AG08396 (cell line): ENCODE measurements at places on chromosomes 3 and 15.
A peak's percentile ranks its signal among the peaks of the same experiment; 100 is the strongest.

DNA sequence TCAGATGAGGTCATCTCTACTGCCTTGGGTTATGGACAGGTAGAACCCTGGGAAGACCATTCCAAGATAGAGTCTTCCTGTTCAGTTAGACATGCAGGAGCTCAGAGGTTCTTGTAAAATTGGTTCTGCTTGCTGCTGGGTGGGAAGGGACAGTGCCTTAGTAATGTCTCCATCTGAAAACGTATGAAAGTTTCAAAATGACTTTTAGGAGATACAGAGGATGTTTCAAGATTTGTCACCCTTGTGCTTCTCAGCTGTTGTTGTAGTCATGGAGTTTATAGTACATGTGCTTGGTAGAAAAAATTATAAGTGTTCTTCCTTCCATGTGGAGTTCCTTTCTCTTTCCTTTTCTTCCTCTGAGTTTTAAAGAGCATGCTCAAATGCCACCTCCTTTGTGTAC is 885.2 kb upstream of the CFAP20DC start:
- DNase-seq: no peak

- DNase-seq: no peak
Measured at GRCh38 chr15:27824841-27825422, 274.2 kb downstream of the OCA2 start.

DNA sequence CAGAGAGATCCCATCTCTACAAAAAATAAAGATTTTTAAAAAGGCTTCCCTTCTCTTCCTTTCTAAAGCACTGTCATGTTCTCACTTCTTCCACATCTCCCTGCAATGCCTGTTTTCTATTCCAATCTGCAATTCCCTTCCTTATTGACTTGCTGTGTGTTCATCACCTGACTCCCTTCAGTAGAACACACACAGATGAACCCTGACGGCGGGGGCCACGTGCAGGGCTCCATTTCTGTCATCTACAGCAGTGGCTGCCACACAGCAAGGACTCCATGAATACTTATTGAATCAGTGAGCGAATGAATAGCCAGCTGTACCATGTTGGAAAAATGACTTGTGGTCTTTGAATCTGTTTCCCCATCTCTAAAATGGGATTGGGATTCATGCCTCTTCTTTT is 26.1 kb downstream of the BHLHE40 start:
- no peak for DNase-seq

GRCh38 chr15:64897345-64897985 is 14.2 kb upstream of the ANKDD1A start:
- DNase-seq: peak; percentile 68

GRCh38 chr3:46406443-46406787 is 451 bp downstream of the CCR5AS start:
- DNase-seq: no peak

GRCh38 chr3:187318819-187319616 is 27.5 kb upstream of the MASP1 start:
- DNase-seq: peak; percentile 49

DNA sequence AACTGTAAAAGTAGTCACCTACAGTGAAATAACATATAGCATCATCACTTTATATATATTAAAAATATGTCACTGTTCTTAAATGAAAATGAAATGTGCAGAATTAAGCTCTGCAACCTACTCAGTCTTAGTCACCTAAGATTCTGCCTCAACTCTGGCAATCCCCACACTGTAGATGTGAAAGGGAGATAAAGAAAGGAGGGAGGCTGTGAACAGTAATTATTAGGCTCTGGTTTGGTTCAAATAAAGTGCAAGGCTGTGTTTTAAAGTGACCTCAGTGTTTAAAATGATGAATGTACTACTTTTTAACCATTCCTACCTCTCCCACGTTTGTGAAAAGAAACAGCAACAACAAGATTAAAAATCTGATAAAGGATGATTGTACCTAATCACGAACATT is 72.2 kb downstream of the ATP8B4 start:
- no peak for DNase-seq

DNA sequence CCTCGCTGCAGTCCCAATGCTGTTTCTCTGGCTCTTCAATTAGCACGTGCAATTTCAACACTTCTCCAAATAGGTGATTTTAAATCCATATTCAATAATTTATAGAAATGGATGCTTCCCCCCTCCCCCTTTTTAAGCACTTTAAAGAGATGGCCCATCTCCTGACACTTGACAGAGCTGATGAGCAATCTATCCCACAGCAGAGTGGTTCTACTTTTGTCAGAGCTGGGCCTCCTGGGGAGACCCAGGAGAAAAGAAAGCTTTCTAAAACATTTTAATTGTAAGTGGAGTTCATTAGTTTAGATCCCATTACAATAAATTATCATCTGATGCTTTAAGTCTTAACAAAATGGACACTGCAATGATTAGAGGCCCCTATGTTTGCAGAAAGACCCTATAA is 127.7 kb downstream of the SHQ1 start:
- DNase-seq: no peak

DNA sequence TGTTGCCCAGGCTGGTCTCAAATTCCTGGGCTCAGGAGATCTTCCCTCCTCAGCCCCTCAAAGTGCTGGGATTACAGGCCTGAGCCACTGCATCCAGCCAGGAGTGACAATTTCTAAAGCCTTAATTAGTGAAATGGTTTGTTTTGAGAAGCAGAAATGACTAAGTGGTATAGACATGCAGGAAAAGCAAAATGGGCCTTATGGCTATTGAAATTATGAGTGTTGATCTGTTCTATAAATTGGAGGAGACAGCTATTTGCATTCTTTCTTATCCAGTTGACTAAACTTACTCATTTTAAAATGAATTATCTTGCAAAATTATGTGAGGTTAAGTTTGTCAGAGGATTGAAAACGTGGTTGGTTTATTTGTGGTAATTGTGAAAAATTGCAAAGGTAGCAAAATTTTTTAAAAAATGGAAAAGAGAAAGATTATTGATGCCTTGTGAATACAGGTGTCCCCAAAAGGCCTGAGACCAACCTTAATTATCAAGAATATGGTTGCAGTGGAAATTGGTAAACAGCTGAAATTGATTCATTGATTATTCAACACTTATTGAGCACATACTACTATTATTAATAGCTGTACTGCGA is 7.9 kb downstream of the RAP2B start:
- DNase-seq: no peak

DNA sequence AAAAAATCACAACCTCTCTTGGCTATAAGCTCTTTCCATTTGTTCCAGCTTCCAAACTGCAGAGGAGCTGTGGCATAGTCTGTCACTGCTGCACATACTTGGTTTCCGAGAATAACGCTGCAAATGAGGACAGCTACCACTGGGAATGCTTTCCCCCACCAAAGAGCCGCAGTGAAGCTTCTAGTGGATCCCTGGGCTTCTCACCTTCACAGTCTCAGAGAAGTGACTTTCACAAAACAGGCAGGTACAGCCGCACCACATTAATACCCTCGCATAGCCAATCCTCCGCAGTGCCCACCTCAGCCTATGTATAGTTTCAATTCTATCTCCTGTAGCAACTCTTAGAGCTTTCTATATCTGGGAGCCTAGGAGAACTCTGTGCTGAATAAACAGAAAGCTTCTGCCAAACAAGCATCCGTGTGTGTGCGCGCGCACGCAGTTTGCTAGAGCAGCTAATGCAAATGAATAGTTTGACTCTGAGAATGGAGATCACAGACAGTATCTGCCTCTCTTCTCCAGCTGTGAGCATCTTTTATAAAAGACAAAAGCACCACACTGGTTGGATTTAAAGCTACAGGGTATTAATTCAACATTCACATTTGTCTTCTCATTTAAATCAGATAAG is 81.9 kb upstream of the PLXND1 start:
- peak; percentile 51 for DNase-seq

DNA sequence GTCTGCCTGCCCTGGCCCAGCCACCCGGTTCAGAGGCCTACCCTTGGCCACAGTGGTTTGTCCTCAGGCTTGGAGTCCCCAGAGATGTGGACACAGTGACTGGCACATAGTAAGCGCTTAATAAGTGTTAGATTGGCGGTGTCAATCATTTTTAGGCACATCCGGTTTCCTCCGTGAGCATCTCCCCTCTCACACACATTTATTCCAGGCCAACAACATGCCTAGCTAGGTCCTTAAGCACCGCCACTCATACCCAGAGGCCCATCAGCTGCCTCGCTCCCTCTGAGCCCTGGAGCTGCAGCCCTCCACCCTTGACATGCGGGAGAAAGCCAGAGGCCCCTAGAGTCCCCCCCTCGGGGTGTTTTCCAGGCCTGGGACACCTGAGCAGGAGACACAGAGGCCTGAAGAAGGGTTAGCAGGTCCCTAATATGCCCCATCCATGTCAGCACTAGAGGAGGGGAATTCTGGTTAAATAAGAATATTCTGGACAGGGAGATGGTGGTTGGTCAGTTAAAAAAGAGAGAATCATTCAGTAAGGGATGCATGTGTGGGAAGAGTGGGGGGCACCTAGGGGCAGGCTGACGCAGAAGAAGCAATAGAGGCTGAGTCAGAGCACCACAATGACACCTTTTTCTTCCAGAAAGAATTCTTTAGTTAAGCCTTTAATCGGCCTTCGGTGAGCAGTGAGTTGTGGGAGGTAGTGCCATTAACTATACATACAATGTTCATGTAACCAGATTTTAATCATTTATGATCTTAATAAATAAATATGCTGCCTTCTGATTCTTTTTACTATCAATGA is 22.3 kb downstream of the NR2F2 start:
- DNase-seq: no peak

GRCh38 chr3:59341459-59341858 is 291.6 kb upstream of the CFAP20DC start:
- DNase-seq: no peak

DNA sequence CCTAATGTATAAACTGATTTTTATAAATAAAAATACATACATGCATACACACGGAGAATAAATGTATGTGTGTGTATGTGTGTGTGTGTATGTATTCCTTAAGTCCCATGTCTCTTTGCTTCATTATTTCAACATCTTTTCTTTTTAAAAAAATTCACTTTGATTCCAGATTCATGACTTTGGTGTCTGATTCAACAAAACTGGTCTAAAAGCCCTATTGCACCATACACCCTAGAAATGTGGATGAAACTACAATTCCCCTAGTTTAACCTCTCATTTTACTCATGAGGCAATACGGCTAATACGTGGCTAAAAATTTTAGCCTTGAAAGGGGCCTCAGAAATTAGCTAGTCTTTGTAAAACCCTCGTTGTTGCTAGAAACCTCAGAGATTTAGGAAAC is 228.1 kb downstream of the ADAMTS9 start:
- no peak for DNase-seq

- no peak for DNase-seq
Measured at GRCh38 chr3:23329471-23330105, 126.5 kb downstream of the UBE2E2 start.

- DNase-seq: no peak
Measured at GRCh38 chr3:105513886-105514285, 147.2 kb downstream of the ALCAM start.

- peak; percentile 50 for DNase-seq
Measured at GRCh38 chr15:48414015-48414414, 82.8 kb downstream of the DUT start.

- no peak for DNase-seq
Measured at GRCh38 chr15:75407083-75407482, 38.7 kb upstream of the MAN2C1 start.

GRCh38 chr3:127801731-127802313 is 20.5 kb downstream of the MGLL start:
- DNase-seq: no peak

- peak; percentile 94 for DNase-seq
Measured at GRCh38 chr15:74406992-74407705, 26.6 kb downstream of the SEMA7A start.

DNA sequence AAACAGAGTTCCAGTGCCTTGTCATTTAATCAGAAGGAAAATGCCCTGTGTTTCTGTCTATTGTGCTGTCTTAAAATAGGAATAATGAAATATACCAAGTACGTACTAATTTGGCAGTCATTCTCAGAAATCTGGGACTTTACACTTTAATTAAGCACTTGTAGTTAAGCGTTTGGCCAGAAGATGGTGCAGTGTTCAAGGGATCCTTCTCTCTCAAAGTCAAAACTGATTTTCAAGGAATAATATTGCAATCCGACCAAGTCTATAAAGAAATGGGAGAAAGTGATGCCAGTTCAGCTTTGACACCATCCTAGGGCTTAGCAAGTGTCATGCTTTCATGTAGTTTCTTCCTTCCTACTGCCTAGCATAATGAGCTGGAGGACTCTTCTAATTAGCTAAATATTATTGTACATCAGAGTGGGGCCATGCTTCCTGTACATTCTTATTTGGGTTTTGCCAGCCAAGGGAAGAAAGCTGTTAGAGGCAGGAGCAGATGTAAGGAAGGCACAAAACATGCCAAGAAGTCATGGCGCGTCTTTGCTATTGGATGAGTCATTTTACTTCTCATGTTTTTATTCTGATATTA is 64.8 kb downstream of the SAMMSON start:
- DNase-seq: peak; percentile 15

GRCh38 chr3:155870133-155870944 is at the start of gene GMPS:
GMPS (plus strand) TSS chr3:155870650; CDS start chr3:155870871, 221 bp downstream.
- peak; percentile 97 for DNase-seq

- no peak for DNase-seq
Measured at GRCh38 chr3:30626443-30627180, 20.2 kb downstream of the TGFBR2 start.

GRCh38 chr3:45597171-45597570 is 2.6 kb downstream of the LIMD1 start:
- peak; percentile 15 for DNase-seq

- DNase-seq: no peak
Measured at GRCh38 chr3:71010726-71011455, 572.6 kb downstream of the FOXP1 start.

DNA sequence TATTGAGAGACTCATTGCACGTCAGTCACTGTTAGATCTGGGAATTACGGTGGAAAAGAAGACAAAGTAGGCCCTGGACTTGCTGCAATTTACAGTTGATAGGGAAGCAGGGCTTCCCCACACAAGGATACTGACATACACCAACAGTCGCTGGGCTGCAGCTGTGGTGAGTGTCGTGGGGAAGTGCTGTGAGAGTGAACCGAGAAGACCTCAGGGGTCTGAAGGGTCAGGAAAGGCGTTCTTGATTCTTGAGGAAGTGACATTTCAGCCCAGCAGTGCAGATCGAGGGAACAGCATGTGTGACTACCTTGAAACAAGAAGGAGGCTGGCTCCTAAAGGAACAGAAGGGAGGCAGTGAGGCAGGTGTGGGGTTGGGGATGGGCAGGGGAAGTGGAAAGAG is 22.5 kb downstream of the MYZAP start:
- DNase-seq: no peak
